Stimulated activated CD8-positive, alpha-beta memory T cell treated with anti-CD3 and anti-CD28 coated beads, Interleukin-2, amount 100 ng/mL, for 48 hours (primary cell): ENCODE measurements at places on chromosomes 11 and 22.
A peak's percentile ranks its signal among the peaks of the same experiment; 100 is the strongest.

GRCh38 chr11:22304337-22304961 is 33.7 kb upstream of the SLC17A6 start:
- no peak for DNase-seq

GRCh38 chr11:104918113-104918824 is 20.0 kb upstream of the CASP12 start:
- no peak for DNase-seq

- DNase-seq: no peak
Measured at GRCh38 chr22:46159777-46160176, 9.5 kb downstream of the PPARA start.

DNA sequence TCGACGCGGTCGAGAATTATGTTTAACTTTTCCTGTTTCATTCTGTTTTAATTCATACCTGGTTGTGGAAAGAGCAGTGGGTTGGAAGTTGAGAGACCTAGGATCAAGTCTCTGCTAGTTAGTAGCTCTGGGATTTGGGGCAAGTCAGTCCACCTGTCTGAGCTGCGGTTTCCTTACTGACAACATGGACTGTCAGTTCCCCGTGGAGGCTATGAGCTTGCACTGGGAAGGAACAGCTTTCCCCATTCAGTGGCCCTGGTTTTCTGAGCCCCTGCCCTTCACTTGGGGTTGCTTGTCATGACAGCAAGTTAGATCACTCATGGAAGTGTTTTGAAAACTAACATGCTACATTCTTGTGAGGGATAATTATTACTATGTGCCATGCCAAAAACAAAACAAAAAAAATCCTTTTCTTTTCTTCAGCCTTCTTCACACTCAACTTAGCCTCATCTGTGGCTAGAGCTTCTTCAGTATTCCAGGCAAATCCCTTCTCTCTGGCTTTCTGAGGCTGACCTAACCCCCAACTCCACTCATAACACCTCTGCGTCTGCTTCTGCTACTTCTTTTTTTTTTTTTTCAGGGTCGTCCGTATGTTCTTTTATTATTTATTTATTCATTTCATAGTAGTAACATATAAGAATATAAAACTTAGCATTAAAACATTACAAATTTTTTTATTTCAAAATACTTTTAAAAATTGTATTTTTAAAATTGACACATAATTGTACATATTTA is 43.0 kb upstream of the ZBED5 start:
- no peak for DNase-seq

DNA sequence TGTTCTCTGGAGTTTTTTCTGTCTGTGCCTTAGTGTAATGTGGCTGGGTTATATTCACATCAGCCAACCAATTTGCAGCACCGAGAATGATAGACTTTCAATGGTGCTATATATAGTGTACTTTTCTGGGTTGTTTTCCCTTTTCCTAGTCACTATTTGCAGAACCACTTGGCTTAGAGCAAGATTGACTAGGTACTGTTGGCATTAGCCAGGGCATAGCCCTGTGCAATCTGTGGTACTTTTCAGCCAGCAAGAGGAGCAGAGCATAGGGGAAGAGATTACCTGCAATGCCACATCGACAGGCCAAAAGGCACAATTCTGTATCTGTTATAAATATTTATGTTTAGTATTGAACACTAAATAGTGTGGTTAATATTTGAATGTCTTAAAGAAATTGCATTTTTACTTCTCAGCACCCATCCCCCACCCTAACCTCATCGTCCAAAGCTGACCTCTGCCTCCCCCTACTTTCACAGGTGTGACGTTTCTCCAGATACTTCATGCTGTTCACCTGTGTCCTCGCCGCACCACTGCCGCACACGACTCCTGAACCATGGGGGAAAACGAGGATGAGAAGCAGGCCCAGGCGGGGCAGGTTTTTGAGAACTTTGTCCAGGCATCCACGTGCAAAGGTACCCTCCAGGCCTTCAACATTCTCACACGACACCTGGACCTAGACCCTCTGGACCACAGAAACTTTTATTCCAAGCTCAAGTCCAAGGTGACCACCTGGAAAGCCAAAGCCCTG is 51.4 kb downstream of the MICAL2 start:
- no peak for DNase-seq

GRCh38 chr11:107744736-107745135 is 32.9 kb upstream of the SLN start:
- DNase-seq: no peak

GRCh38 chr22:50475652-50476002 is 792 bp upstream of the SBF1 start:
- no peak for DNase-seq

DNA sequence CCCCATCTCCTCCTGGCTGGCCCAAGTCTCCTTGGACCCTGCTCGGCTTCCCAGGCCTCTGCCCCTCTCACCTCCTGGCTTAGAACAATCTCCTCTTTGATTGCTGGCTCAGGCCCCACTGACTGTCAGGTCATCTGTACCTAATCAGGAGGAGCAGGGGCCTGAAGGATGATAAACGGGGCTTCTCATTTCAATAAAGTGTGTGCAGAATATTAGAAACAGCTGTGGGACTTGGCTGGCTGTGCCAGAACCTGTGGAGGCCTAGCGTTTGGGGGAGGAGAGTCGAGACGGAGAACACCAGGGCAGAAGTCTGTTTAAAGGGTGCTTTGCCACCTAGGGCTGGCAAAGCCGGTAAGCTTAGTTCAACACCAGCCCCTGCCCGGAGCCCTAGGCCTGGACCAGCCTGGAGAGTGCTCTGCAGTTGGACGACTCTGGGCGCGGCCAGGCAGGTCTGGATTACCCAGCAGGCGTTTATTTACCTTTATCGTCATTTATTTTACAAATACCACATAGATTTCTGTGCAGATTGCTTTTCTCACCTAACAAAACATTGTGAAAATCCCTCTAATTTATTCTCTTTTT is 10.1 kb upstream of the VSIG10L2 start:
- no peak for DNase-seq

- DNase-seq: no peak
Measured at GRCh38 chr11:10551290-10551592, 10.3 kb upstream of the RNF141 start.

DNA sequence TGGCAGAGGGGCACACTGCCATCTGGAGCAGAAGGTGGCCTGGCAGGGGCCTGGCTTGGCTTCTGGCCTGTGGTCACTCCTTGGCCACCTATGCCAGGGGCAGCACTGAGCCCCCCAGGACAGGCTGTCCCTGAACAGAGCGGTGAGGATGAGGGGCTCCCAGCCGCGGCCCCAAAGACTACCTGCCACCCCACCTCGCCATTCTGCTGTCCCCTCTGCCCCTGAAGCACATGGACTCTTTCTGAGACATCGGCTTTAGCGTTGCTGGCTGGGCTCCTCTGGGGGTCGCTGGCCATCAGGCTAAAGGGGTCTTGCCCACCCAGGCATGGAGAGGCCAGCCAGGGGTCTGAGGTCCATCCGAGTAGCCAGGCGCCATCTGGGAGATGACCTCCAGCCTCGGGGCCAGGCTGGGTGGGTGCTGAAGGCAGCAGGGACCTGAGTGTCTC is 87.8 kb downstream of the WNT7B start:
- no peak for DNase-seq

DNA sequence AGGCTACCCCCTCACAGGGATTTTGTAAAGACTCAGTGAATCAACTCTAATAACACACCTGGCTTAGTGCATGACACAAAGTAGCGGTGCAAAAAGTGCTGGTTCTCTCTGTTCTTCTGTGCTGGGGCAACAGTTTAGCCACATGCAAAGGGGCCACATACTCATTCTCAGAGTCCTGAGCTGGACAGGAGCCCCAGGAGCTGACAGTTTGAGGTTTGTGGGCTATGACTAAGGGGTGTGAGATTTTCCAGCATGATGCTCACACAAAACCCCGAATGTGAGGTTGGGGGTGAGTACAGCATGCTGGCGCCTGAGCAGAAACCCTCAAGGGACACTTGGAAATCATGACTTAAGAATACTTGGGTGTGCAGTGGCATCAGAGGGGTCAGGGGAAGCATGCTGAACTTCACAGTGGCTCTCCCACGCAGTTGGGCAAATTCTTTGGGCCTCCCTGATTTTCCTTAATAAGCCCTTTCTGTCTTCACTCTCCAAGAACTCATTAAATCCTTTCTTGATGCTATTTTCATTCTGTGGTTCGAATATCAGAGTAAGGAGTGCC is 31.0 kb downstream of the TMPRSS5 start:
- DNase-seq: peak; percentile 11

DNA sequence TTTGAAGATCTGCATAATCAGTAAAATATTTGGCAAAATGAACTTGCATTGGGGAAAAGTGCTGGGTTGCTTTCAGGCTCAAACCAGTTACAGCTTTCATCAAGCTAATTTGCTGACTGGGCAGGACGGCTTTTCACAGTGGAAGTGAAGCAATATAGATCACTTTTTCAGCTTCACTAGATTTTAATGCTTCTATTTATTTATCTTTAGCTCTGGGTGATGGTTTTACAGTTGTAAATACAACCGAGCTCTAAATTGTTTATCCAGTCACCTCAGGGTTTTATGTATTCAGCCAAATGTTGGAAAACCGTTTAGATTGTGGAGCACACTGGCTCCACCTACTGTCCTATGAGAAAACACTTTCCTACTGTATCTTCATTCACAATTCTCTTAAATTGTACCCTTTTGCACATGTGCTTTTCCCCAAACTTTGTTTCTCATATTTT is 58.2 kb downstream of the ACER3 start:
- no peak for DNase-seq

- DNase-seq: no peak
Measured at GRCh38 chr11:12961615-12962014, 47.5 kb upstream of the RASSF10 start.

GRCh38 chr11:65847746-65848145 is 10.2 kb downstream of the CFL1 start:
- no peak for DNase-seq

GRCh38 chr11:2690596-2691354 is 9.0 kb downstream of the KCNQ1OT1 start:
- no peak for DNase-seq

GRCh38 chr11:100776212-100776896 is 89.3 kb downstream of the ARHGAP42 start:
- DNase-seq: no peak

- DNase-seq: no peak
Measured at GRCh38 chr22:20164863-20165262, 14.0 kb upstream of the CCDC188 start.

GRCh38 chr11:78504708-78505107 is 70.0 kb downstream of the NARS2 start:
- no peak for DNase-seq

GRCh38 chr11:104625246-104625645 is 273.0 kb downstream of the CASP12 start:
- DNase-seq: no peak

DNA sequence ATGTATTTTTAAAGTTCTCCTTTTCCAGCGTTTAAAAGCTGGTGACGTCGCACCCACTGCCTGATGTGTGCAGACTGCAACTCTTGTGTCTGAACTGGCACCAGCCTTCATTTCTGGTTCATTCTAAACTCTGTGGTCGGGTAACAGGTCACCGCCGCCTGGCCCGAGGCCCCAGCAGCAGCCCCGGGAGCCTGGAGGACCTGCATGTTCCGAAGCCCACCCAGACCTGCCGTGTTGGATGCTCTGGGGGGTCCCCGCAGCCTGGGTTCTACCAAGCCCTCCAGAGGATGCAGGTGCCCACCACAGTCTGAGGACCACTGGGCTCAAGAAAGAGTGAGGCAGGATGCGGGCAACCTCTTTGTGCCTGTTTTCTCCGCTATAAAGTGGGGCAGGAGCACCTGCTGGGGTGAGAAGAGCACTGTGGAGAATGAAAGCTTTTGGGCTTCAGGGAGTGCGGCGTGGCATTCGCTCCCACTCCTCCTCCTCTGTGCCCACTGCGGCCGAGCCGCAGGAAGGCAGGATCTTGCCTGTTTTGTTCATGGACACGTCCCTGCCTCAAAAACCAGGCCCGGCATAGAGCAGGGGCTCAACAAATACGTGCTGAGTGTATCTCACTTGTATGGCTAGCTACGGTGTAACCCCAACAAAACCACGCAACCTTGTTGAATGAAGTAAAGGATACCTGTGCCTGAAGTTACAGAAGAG is 40.1 kb downstream of the CERK start:
- no peak for DNase-seq

- DNase-seq: no peak
Measured at GRCh38 chr22:44455151-44455962, 42.7 kb downstream of the RTL6 start.

DNA sequence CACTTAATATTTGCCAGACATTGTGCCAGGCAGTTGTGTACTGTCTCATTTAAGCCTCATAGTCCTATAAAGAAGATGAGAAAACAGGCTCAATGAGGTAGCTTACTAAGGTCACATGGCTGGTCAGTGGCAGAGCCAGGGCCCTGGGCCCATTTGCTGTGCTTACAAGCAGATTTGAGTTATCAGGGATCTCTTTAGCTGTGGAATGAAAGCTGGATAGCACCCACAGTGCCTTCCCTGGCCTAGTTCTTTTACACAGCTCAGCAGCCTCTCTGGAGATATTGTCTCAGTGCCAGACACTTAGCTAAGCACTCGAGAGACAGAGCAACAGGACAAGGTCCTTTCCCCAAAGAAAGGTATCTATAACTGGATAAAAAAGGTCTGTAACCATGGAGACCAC is 6.1 kb downstream of the TMEM86A start:
- DNase-seq: no peak

- DNase-seq: no peak
Measured at GRCh38 chr11:10450462-10451425, 4.3 kb upstream of the AMPD3 start.
